ENCODE measurements at places on chromosomes 4 and X.

DNA sequence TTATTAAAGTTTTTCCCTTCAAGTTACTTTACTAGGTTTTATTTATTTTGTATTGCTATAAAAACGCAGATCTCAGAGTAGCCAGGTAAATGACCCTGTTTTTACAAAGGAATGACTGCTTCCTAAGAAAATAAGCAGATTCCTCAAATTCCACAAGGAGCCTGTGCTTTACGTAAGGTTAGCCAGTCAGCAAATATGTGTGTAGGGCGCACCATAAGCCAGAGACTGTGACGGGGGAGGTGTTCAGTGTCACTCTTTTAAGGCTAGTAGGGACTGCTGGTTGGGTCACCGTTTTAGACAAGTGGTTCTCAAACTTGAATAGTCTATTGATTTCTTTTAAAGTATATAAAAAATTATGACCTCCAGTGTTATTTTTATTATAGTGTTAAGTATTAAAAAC, 119.9 kb downstream of the ANK2 start:
- no peak for DNase-seq

- no peak for DNase-seq
Observed at GRCh38 chr4:182384631-182385091, 141.5 kb downstream of the TENM3 start.

DNA sequence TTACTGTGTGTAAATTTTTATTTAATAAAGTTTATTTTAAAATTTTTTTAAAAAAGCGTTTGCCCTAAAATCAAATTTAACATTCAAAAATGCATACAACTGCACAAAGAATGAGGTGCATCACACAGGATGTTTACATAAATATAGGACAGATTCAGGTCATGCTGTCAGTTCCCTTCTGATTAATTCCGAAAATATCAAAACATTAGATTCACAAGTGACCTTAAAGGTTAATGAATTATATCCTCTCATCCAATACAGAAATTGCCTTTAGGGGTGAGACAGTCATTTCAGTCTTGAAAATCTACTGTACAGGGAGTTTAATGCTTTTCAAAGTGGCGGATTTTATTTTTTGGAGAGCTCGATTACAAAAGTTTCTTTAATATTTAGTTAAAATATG, 208.7 kb upstream of the FTHL17 start:
- DNase-seq = no peak

DNA sequence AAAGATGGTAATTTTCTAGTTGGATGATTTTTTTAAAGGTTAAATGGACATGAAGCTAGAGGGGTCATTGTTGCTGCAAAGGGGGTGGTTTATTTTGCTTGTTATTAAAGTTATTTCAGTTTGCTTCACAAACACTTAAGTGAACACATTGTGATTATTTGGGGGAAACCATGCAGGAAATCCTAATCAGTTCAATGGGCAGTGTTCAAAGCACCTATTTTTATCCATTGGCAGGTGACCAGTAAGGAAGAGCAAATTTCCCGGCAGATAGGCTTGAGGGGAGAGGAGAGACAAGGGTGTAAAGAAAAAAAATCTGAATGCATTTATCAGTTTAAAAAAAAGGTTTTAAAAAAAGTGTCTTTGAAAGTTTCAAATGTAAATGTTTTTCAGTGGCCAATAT, 17.6 kb downstream of the GPR174 start:
- DNase-seq = no peak

GRCh38 chr4:7932287-7932686, 7.4 kb downstream of the AFAP1 start:
- DNase-seq = no peak

- DNase-seq = no peak
Observed at GRCh38 chrX:39556056-39556455, 541.7 kb downstream of the BCOR start.

DNA sequence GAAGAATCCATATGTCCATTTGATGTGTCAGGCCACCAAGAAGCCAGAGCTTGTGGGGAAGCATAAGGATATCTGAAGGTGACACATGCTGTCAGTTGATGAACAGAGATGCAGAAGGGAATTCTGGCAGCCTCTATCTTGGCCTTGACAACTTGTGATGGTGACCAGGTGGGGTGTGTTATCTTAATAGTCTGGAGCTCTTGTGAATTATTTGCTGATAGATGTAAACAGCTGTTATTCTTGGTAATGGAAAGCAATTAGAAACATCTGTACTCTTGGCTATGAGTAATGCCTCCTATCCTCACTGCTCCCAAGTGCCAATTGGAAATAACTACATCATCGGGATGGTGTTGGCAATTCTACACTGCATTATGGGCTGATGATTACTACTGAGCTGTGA, 51.9 kb downstream of the NAA11 start:
- no peak for DNase-seq
